ENCODE measurements at places on chromosomes 3 and 15.
A peak's percentile ranks its signal among the peaks of the same experiment; 100 is the strongest.

DNA sequence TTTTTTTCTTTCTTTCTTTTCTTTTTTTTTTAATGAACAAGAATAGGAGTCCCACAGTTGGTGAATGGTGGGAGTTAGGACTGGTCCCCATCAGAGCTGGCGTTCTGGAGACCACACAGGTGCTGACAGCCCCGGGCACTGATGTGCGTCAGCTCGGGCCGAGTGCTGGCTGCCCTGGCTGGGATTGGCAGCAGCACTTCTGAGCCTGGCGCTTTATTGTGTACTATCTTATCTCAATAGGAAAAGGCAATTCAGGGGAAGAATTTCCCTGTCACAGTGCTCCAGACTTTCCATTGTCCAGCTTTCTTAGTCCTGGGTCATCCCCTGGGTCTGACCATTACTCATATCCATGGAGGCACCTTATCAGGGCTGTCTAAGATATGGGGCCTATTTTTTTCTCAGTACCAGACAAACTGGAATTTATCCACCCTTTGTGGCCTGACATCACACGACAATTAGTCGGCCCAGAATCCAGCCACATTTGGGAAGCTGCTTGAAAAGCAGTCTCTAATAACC, 54.1 kb downstream of the TMEM44 start:
- DNase-seq: peak; percentile 61

DNA sequence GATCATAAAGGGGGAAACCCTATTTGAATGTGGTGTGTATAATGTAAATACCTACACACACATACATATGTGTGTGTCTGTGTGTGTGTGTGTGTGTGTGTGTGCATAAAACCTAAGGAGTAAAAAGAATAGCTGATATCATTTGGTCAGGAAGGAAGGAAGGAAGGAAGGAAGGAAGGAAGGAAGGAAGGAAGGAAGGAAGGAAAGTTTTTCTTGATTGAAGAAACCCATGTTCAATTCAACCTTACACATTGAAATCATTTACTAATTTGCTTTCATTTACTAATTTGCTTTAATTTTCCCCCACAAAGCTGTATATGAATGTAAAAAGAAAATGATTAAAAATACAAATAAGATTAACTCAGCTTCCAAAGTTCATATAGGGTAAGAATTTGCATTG, 386.6 kb downstream of the ROBO2 start:
- no peak for DNase-seq

GRCh38 chr15:45355860-45356259, 22.5 kb downstream of the GATM start:
- DNase-seq: no peak

DNA sequence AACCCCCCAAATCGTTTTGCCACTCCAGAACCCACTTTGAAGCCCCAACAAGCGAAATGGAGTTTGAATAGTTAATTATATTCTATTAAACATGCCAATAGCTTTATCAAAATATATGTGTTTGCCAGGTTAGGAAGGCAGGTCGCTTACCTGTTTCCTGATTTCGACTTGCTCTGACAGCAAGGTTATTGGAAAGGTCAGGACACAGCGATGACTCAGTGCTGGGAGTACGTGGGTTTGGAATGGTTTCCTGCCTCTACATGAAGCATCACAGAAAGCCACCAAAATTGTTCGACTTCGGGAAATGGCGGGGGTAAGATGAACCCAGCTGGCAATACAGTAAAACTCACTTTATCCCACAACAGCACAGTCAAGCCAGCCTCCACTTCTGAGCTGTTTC, 135.6 kb upstream of the ABI3BP start:
- no peak for DNase-seq

DNA sequence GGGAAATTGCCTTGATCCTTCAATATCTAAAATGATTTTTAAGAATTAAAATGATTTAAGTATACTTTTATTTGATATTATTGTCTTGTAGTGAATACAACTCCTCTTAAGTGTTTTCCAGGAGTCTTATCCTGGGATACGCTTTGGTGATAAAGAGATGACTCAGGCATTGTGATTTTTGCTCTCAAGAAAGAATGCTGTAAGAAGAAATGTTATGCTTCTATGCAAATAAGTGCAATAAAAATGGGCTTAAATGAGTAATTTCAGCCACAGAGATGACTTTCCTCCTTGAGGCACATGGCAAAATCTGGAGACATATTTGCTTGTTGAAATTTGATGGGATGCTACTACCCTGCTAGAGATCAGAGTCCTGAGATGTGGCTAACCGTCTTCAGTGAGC, 358.6 kb upstream of the BCHE start:
- DNase-seq: no peak

DNA sequence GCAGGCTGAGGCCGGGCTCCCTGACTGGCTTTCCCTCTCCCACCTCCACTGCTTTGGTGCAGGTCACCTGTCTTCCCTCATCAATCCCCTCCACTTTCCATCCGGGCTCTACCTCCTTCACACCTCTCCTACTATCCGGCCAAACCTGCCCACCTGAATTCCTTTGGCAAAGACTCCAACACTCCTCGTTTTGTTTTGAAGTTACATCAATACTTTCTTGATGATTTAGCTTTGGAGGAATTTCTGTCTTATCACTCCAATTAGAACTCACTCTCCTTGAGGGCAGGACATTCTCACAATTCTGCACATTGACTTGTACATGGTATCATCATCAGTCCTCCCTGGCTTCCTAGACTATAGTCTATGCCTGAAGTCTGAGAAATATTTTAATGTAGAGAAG, 20.4 kb downstream of the LDHAL6B start:
- no peak for DNase-seq

DNA sequence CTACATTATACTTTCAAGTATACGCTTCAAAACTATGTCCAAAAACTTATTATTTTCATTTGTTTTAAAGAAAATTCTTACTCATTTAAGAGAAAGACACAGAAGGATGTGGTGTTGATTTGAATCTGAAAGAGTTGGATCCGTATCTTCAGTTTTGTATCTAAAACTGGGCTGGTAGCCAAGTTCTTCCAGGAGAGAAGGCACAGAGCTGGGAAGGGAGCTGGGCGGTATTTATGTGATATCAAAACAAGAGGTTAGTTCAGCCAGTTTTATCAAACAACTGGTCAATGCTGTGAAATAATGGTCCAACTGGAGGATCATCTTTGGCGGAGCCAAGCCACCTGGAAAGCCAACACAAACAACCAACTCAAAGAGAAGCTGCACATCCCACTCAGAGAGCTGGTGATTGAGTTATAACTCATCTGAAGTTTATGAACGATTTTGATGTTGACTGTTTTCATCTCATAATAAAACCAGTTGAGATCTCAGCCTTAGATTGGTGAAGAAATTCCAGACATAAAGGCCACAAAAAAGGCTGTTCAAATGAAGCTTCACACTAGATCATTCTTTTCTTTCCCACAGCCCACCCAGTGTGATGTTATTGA, 489.6 kb upstream of the RASGRP1 start:
- no peak for DNase-seq

- DNase-seq: no peak
These were observed 127.1 kb upstream of the RBMS3 start for GRCh38 chr3:29153811-29154210.

- no peak for DNase-seq
These were observed 10.7 kb upstream of the CAMK1 start for GRCh38 chr3:9780458-9780812.

DNA sequence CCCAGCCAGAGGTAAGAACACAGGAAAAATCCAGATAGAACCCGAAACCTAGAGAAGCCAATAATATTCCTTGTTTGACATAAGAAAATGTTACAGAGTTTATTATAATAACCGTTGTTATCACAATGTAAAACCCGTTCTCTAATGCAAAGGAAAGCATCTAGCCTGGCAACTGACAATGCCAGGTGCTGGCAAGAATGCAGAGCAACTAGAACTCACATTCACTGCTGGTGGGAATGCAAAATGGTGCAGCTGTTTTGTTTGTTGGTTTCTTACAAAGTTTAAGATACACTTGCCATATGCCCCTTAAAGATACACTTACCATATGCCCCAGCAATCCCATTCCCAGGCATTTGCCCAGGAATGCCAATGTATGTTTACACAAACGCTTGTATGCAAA, 23.4 kb downstream of the VPS39 start:
- no peak for DNase-seq

GRCh38 chr3:126964950-126965349, 18.0 kb upstream of the PLXNA1 start:
- DNase-seq: no peak

DNA sequence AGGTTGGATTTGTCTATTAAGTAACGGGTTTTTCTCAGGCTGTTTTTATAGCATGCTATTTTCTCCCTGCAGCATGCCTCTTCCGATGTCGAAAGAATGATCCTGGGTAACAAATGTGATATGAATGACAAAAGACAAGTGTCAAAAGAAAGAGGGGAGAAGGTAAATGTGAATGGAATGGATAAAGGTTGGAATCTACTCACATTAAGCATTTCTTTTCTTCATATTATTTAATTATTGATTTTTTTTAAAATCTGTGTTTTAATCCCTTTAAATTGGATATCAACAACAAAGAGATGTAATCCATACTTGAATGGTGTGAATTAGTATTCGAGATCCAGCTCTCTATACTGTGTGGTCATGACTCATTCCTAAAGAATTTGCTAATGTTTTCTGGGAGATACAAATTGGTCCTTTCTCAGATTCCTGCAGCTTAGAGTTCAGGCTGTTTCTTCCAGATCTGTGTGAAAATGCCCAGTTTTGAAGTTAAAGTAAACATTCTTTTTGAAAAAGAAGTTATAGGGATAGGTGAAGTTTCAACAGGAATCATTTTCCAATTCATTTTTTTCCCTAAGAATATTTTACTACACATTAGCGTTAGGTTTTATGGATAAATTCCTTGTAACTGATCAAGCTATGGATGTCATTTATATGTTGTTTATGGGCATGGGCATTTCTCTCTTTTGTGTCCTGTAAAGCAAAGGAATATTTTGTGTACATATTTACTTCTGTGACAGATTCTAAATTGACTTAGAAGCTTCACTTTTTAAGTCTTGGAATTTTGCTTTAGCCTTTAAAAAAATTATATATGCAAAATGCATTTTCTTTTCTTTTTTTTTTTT, 20.8 kb upstream of the APH1B start:
- DNase-seq: no peak

- DNase-seq: no peak
These were observed 384.2 kb downstream of the CGGBP1 start for GRCh38 chr3:87674397-87675161.

- no peak for DNase-seq
These were observed 723.8 kb downstream of the TUSC7 start for GRCh38 chr3:117433427-117433826.

DNA sequence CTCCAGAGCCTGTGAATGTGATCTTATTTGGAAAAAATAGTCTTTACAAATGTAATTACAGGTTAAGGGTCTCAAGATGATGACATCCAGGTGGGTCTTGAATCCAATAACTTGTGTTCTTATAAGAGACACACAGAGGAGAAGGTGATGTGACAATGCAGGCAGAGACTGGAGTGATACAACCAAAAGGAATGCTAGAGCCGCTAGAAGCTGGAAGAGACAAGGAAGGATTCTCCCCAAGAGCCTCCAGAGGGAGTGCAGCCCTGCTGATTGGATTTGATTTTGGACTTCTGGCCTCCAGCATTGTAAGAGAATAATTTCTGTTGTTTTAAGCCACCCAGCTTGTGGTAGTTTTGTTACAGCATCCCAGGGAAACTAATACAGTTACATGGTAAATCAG, 9.7 kb downstream of the MYH15 start:
- DNase-seq: no peak

GRCh38 chr15:25724899-25725298, 138.2 kb downstream of the ATP10A start:
- DNase-seq: no peak

- DNase-seq: no peak
These were observed 36.1 kb downstream of the NSMCE3 start for GRCh38 chr15:29233566-29233965.

GRCh38 chr15:90154861-90155626, 46.1 kb upstream of the SEMA4B start:
- DNase-seq: no peak

DNA sequence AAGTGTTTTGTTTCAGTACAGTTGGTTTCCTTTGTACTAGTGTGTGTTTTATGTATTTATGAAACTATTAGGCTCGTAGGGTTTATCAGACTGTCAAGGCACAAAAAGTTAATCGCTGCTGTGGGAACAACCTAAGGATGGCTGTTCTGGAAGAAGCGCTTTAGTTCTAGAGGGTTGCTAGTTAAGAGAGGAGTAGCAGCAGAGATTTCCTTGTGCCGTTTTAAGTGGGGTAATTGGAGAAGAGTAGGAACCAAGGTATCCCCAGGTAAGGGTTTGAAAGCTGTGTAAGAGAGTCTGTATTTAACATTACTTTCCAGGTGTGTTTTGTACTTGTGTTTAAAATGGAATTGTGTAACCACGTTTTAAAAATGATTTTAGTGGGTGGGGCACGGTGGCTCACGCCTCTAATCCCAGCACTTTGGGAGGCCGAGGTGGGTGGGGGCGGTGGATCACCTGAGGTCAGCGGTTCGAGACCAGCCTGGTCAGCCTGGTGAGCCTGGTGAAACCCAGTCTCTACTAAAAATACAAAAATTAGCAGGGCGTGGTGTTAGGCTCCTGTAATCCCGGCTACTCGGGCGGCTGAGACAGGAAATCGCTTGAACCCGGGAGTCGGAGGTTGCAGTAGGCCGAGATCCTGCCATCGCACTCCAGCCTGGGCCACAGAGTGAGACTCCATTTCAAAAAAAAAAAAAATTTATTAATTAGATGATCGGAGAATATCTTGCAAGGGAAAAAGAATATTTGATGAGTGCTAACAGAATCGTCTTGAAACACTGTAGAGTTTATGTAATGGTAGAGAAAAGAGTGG, 2.6 kb downstream of the MORF4L1 start:
- DNase-seq: no peak

GRCh38 chr15:37891766-37892368, 42.6 kb upstream of the TMCO5A start:
- peak; percentile 13 for DNase-seq

GRCh38 chr3:14133188-14133800, 8.4 kb downstream of the TMEM43 start:
- no peak for DNase-seq

- DNase-seq: no peak
These were observed 24.8 kb upstream of the NOX5 start for GRCh38 chr15:68989541-68990230.

GRCh38 chr3:161137260-161137659, 32.1 kb upstream of the B3GALNT1 start:
- no peak for DNase-seq

DNA sequence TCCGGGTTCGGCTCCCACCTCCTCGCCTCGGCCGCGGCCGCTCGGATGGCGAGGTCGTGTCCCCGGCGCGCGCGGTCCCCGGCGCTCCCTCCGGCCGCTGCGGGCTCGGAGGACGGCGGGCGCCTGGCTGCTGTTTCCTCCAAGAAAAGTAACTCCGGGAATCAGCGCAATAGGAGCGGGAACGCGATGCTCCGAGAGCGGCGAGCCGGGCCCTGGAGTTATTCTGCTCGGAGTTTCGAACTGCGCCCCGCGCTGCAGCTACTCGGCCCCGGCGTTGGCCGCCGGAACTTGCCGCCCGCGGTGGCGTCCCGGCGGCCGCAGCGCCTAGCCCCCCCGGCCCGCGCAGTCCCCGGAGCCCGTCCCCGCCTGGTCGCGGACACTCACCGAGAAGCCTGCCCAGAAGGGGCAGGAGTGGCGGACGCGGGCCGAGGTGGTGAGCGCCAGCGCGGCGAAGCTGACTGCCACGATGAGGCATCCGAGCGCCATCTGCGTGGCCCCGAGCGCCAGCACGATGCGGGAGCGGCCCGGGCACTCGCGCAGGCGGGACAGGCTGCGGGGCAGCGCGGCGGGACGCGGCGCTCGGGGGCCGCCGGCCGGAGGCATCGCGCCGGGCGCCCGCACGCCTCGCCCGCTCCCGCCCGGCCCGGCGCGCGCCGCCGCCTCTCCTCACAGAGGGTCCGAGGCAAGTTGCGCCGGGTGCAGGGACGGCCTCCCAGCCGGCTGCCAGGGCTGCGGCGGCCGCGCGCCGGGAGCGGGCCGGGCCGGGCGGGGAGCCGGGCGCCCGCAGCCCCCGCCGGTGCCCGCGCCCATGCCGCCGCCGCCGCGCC, 251.9 kb downstream of the TJP1 start:
- no peak for DNase-seq
